ENCODE measurements at places on chromosomes 4 and X.
A peak's percentile ranks its signal among the peaks of the same experiment; 100 is the strongest.

- no peak for DNase-seq
These were observed 444.2 kb downstream of the IDS start for GRCh38 chrX:149060921-149061320.

GRCh38 chrX:65407157-65407626, 127.4 kb downstream of the LAS1L start:
- no peak for DNase-seq

DNA sequence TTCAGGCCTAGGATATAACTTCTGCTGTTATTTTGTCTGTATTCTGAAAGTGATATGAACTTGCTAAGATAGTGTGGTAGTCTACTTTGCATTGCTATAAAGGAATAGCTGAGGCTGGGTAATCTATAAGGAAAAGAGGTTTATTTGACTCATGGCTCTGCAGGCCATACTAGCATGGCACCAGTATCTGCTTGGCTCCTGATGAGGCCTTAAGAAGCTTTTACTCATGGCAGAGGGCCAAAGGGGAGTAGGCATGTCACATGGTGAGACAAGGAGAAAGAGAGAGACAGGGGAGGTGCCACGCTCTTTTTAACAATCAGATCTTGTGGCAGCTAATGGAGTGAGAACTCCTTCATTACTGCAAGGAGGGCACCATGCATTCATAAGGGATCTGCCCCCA, 247.3 kb downstream of the GPAT3 start:
- DNase-seq, result no peak

DNA sequence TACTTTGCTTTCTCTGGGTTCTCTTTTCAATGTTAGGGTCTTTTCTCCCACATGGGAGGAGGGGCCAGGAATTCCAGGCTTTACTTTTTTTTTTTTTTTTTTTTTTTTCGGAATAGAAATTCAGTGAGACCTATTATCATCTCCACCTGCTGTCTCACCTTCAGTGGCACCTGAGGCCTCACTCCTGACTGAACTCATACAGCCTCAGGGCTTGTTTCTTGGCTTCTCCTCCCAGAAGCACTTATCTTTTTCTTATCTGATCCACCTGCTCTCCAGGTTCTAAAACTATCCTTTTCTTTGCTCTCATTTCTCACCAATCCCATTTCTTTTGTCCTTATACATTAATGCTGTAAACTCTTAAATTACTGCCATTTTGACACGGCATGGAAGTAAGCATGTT, 117.3 kb upstream of the PPP3CA start:
- DNase-seq, result no peak

DNA sequence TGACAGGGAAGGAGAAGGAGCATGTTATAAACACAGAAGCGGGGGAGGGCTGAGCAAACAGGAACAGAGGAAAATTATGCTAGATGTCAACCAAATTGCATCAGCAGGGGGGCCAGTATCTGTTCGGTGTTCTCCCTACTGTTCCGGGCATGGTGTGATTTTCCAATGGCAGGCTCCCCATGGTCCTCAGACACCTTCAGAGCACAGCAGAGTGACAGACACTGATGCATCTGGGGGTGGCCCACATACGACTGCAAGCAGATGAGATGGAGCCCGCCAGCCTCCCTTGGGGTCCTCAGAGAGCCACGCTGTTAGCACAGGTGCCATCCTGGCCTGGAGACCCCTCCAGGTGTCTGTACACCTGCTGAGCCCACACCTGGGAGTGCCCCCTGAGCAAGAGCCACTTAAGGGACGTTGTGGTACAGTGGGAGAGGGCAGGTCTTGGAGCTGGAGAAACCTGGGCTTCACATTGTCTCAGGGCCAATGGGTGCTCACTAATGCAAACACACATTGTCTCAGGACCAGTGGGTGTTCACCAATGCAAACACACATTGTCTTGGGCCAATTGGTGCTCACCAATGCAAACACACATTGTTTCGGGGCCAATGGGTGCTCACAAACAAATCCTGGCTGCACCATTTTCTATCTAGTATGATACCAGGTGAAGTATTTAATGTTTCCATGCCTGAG, 95.4 kb downstream of the SLC2A9 start:
- DNase-seq, result no peak

DNA sequence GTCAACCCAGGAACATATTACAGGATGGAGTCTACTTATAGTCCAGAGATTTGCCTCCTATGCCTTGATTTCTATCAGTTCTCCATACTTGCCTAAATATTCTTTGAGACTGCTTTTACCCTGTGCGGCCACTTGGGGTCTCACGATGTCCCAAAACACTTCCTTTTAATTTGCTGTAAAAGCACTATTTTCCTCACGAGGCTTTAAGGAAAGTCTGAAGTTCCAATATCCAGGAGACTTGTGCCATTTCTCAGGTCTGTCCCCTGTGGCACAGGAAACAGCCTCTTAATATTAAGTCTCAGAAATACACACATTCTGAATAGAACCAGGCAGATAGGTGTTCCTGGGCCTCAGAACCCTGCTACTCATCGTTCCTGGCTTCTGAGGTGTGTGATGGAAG, 142.9 kb downstream of the TMEM164 start:
- no peak for DNase-seq

- DNase-seq, result no peak
These were observed 46.9 kb downstream of the ACOX3 start for GRCh38 chr4:8393593-8394038.

GRCh38 chr4:116132946-116133345, 952.4 kb downstream of the TRAM1L1 start:
- no peak for DNase-seq

GRCh38 chr4:34800953-34801352, 1443.4 kb downstream of the ARAP2 start:
- DNase-seq, result no peak

DNA sequence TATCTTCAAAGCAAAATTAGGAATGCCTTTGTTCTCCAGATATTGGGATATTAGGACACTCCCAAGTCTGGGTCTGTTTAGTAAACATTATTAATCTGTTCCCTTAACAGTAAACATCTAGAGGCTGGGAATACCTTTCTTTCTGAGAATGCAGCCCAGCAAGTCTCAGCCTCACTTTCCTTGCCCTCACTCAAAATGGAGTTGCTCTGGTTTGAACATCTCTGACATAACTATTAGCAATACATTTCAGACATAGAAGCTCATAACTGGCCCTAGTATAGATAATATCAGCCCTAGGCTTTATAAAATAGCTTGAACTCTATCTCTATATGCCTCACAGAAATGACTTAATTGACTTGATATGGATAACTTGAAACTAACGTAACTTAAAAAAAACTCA, 299.8 kb downstream of the SPATA18 start:
- no peak for DNase-seq

GRCh38 chr4:144809056-144809640, 163.2 kb downstream of the HHIP start:
- DNase-seq, result no peak

DNA sequence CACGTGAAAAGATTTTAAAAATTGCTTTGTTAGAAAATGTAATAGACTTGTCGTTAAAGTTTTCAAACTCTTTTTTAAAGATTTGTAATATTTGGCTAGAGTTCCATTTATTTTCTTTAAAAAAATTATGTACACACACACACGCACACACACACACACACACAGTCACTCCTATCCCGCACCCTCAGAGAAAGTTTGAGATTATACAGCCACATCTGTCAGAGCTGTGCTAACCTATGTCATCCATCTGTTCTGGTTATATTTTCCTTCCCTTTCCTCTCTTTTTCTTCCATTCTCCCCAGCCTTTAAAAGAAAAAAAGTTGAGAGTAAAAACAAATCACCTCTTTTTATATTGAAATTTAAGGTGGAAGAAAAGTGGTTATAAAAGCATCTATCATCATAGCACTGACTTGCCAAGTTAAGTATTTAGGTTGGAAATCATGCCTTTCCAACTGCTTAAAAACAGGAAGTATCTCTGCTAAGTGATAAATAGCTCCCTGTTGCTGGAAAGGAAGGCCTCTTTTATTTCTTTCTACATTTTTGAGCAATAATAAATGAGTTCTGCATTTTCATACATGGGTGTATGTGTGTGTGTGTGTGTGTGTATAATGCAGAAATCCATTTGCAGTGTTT, 163.3 kb upstream of the SPRY1 start:
- no peak for DNase-seq

- DNase-seq, result no peak
These were observed 333.8 kb upstream of the TENM3 start for GRCh38 chr4:181909368-181909767.

- DNase-seq, result no peak
These were observed 5.7 kb upstream of the TMEM192 start for GRCh38 chr4:165118256-165118909.

- no peak for DNase-seq
These were observed 2.0 kb downstream of the RELL1 start for GRCh38 chr4:37684154-37684553.

GRCh38 chr4:186027405-186027804, 41.6 kb upstream of the TLR3 start:
- no peak for DNase-seq

GRCh38 chr4:132334081-132334480, 815.0 kb upstream of the PCDH10 start:
- DNase-seq, result no peak

GRCh38 chrX:55710701-55711100, 6.8 kb upstream of the RRAGB start:
- DNase-seq, result no peak

DNA sequence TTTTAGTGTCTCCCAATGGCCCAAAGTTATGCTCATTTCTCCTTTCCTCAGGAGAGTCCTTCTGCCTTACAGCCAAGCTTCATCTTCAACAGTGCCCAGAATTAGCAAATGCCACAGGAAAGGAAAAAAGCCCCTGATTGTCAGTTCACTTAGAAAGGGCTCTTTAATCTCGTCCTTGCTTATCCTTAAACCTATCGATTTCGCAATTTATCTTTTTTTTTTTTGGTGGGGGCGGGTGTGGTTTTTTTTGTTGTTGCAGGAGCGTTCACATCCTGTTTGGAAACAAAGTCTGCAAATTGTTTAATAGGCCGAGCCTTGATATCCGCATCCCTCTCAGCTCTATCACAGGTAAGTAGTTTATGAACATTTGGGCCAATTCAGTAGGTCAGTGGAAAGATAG, 20.2 kb downstream of the TRPC5OS start:
- DNase-seq, result no peak

- peak; percentile 2 for DNase-seq
These were observed 808 bp downstream of the PRDM5 start for GRCh38 chr4:120921456-120922380.

- DNase-seq, result no peak
These were observed 31.5 kb downstream of the NALF2 start for GRCh38 chrX:69535661-69536060.

- DNase-seq, result no peak
These were observed 312.7 kb upstream of the GATB start for GRCh38 chr4:152073351-152074087.

GRCh38 chr4:176753049-176753448, 39.7 kb downstream of the VEGFC start:
- DNase-seq, result no peak

GRCh38 chr4:8323947-8324555, 54.5 kb downstream of the HTRA3 start:
- DNase-seq, result no peak

DNA sequence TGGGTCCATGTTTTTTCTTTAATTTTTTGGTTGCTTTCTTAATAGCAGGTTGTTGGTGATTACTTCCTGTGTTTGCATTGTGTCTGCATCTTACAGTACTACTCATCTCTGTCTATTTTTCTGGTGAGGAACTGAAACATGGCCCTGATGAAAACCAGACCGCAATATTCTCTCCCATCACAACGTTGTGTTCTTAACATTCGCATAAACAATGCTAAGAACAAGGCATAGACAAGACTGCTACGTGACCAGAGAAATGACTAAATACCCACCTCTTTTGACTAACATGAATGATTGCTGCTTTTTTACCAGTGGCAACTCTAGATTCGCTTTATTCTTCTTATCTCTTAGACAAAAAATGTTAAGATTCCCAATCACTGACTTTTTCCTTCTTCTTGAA, 179.1 kb downstream of the GC start:
- no peak for DNase-seq

- no peak for DNase-seq
These were observed 400.8 kb upstream of the SLIT2 start for GRCh38 chr4:19850909-19851308.

GRCh38 chr4:140331245-140331644, 42.2 kb upstream of the SCOC start:
- DNase-seq, result no peak

- no peak for DNase-seq
These were observed 45.1 kb downstream of the JADE3 start for GRCh38 chrX:46957297-46957696.

GRCh38 chr4:82360298-82361177, 13.3 kb downstream of the HNRNPD start:
- DNase-seq, result peak; percentile 17

- no peak for DNase-seq
These were observed 110.7 kb upstream of the ADRA2C start for GRCh38 chr4:3655485-3655884.

DNA sequence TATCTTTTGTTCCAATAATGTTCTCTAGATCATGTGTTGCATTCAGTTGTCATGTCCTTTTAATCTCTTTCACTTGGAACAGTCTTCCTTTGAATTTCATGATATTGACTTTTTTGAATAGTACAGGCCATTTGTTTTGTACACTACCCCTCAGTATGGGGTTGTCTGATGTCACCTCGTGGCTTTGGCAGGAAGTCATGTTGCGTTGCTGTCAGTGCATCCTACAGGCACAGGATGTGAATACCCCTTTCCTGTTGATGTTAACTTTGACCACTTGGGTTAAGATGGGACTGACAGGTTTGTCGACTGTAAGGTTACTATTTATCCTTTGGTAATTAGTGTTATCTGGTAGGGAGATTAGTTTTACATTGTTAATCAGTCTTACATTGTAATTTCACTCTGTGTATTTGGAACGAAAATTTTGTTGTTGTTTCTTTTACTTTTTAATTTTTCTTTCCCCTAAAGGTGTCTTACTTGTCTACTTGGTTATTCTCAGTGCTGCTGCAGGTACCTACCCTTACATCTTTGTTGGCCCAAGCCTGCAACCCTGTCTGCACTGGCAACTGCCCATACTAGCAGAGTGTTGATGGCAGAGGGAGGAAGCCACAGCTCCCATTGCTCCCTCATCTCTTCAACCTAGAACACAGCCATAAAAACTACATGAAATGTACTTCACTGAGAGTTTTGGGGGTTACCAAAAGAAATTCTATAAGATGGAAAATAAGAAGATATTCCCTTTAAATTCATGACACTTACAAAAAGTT, 14.7 kb upstream of the ATP8A1 start:
- no peak for DNase-seq

- no peak for DNase-seq
These were observed 287.2 kb downstream of the OPHN1 start for GRCh38 chrX:68146054-68146453.

GRCh38 chrX:119105826-119106225, 21.8 kb downstream of the KIAA1210 start:
- no peak for DNase-seq

All from NCI-H1436 (cell line).